ENCODE measurements at places on chromosomes 12 and 14. TPM values are rescaled to one million over a fixed set of nuclear protein-coding genes. Genes with fewer than 3 reads are reported as not detected.

Gene KRT7
- 4,524 TPM for total RNA-seq

Gene POTEG
- total RNA-seq: not detected

Gene AKAP6
- total RNA-seq: 0.54 TPM

Gene KRT3
- not detected for total RNA-seq

Gene SHMT2
- total RNA-seq: 126 TPM

Gene DYNC1H1
- 252 TPM for total RNA-seq

Gene NFE2
- total RNA-seq: not detected

Gene KRT85
- total RNA-seq: not detected

Gene STK38L
- 19.3 TPM for total RNA-seq

Gene ABCC9
- not detected for total RNA-seq

Gene TTC8
- total RNA-seq: 39.5 TPM

Gene OVCH1
- total RNA-seq: not detected

Gene PLEKHA5
- 6.7 TPM for total RNA-seq

Gene TWF1
- total RNA-seq: 59.3 TPM

Gene TAMALIN
- 0.56 TPM for total RNA-seq

Gene A2M
- not detected for total RNA-seq

Gene VSX2
- not detected for total RNA-seq

Gene ERP29
- total RNA-seq: 122 TPM

Gene PPP1R36
- not detected for total RNA-seq

Gene SIX1
- total RNA-seq: 4.8 TPM

Gene MBD6
- 26.2 TPM for total RNA-seq

Gene ARHGAP9
- 0.99 TPM for total RNA-seq

Gene AQP6
- not detected for total RNA-seq

Gene BATF
- not detected for total RNA-seq

Gene BCL2L2
- total RNA-seq: 15.2 TPM

Gene NRIP2
- not detected for total RNA-seq

Gene ASIC1
- total RNA-seq: 3.8 TPM

Gene OR10AD1
- total RNA-seq: not detected

Gene TAS2R13
- total RNA-seq: not detected

Gene FLRT2
- 3.3 TPM for total RNA-seq

Gene DPPA3
- not detected for total RNA-seq

Gene KRT73
- total RNA-seq: not detected

Gene PPM1H
- total RNA-seq: 6.0 TPM

Gene GLIPR1L2
- total RNA-seq: not detected

Gene ENDOU
- not detected for total RNA-seq

Gene CLEC2A
- not detected for total RNA-seq

Gene TMTC3
- total RNA-seq: 13.4 TPM
